ENCODE measurements at places on chromosomes 4 and X.

DNA sequence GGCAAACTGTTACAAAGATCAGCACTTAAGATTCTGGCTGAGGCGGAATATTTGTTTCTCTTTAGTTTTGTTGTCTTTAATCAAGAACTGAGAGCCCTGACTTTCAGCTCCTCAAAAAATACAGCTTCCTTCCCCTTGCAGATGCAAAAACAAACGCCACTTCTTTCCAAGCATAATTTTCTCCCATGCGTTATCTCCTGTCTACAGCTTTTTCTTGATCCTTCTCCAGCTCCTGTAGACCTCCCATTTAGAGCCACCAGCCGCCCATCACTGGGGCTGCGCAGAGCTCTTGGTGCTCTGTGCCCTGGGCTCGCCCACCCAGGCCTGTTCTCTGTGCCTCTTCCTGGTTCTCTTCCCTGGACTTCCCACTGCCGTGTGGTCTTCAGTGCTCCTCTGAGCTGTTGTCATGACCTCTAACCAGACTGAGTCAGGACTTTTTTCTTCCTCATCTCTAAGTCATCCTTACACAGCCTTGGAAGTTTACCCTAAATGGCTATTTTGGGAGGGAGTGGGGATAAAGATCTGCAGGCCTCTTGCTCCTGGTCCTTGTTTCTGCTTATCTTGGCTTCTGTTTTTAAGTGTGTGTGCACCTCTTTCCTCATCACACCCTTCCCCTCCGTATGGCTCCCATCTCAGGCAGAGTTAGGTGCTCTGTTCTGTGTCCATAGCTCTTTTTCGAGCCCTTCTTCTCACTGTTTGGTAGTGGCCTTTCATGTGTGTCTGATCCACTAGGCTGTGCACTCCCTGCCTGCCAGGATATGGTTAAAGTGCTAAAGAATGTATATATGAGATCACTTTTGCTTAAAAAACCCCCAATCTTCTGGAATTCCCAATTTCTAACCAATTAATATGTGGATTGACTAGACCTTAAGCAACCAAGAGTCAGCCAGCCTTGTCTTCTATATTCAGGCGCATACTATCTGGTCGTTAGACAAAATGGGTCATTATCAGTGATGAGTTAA lies 122.5 kb downstream of the PTTG2 start:
- DNase-seq = no peak

- no peak for DNase-seq
Measured at GRCh38 chr4:83821493-83821892, 285.6 kb downstream of the GPAT3 start.

GRCh38 chr4:4383085-4383484 lies 3.8 kb upstream of the NSG1 start:
- no peak for DNase-seq

DNA sequence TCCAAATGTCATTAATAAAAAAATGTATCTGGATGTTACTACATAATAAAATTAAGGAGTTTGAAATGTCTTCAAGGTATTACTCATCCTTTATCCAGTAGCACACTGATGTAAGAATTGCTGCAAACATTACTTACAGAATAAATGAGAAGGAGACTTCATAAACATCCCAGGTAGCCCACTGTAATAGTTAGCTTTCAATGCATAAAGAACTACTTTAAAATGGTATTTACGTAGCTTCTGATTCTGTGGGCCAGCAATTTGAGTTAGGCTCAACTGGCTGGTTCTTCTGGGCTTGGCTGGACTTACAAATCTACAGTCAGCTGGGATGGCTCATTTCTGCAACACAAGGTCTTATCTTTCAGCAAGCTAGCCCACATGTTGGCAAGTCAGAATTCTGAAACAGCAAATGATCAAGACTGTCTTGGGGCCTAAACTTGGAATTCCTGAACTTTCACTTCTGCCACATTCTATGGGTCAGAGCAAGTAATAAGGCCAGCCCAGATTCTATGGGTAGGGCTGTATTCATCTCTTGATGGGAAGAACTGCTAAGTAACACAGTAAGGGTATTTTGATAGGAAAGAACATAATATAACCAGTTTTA lies 522.5 kb downstream of the IQCM start:
- no peak for DNase-seq

- DNase-seq = no peak
Measured at GRCh38 chr4:175215657-175216056, 297.5 kb downstream of the ADAM29 start.

GRCh38 chrX:129813662-129814368 lies 29.9 kb downstream of the ZDHHC9 start:
- DNase-seq = no peak

GRCh38 chrX:65195621-65196020 lies 219.4 kb upstream of the ZC4H2 start:
- DNase-seq = no peak

DNA sequence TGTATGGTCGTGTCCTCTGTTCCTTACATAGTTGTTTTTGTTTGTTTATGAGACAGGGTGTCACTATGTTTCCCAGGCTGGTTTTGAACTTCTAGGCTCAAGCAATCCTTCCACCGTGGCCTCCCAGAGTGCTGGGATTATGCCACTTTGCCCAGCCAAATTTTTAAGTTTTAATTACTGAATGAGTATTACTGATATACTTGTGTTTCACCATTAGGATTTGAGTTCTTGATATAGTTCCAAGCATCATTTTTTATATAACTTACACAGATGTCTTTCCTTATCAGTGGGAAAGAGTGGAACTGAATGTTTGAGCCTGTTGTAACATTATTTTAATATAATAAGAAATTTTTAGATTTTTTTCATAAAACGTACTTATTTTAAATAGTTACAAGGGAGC lies 20.4 kb downstream of the TMEM165 start:
- DNase-seq = no peak

DNA sequence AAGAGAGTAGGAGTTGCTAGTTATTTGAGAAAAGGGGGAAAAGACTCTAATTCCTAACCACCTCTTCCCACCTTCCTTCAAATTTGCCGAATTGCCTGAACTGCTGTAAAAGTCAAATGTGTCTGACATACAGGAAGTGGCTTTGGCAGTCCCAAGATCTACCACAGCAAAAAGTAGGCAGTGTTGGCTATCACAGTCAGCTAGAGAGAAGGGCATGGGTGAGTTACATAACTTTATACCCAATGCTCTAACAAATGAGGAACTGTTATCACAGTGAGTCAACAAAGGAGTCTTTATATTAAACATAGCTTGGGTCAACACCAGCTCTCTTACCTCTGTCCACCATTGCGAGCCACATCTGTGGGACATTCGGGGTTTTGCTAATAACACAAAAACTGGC lies 2.4 kb upstream of the MBNL3 start:
- DNase-seq = no peak

DNA sequence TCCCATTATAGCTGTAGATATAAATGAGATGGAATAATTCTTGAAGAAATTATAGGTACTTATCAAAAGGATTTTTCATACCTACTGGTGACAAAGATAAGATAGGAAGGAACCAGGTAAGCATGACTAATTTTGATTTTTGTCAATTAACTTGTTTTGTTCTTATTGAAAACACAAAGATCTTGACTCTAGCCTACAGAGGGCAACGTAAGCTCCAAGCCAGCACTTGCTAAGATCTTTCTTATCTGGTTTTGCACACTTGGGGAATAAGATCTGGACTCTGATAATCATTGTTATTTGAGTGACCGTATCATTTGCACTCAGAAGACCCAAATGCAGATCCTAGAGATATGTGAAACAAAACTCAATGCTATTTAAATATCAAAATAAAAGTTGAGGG lies 223.4 kb downstream of the VEGFC start:
- DNase-seq = no peak

DNA sequence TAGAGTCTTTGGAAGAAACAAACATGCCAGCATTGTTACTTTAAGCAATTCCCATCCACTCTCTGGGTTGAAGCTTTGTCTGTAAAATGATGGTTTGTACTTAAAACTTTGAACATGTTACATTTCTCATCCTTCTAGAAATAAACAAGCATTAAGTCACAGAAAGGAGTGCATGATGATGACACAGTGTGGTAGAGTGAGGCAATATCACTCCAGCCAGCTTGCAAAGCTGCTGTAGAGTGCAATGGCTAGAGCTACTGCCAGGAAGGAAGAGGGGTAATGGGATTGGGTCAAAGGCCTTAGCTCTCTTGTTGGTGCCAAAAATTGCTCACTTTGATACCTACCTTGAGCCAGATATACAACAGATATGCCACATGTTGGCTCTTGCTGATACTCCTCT lies 12.3 kb upstream of the ENOX2 start:
- DNase-seq = no peak

DNA sequence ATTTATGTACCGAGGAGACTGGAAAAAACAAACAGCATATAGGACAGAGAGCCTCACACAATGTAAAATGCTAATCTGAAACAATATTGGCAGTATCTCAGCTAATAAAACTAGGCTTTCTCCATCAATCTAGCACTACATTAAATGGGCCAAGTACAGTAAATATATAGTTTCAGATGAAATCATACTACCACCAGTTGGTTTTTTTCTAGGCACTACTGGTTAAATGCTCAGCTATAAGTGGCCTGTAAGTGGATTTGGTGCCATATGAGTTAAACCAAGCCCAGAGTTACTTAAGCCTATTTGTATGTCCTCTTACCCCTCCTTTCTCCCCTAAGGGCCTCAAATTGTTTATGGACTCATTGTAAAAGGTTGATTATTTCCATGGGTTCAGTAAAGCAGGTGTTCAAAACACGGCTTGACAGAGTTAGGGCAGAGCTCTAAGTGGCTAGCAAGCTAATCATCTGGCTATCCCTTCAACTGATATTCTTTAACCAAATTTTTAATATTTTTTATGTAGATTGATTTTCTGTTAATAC lies 57.5 kb downstream of the FAM13A start:
- no peak for DNase-seq
